ENCODE measurements at places on chromosomes 2 and 18. TPM values are rescaled to one million over a fixed set of nuclear protein-coding genes. Genes with fewer than 3 reads are reported as not detected.

DNA sequence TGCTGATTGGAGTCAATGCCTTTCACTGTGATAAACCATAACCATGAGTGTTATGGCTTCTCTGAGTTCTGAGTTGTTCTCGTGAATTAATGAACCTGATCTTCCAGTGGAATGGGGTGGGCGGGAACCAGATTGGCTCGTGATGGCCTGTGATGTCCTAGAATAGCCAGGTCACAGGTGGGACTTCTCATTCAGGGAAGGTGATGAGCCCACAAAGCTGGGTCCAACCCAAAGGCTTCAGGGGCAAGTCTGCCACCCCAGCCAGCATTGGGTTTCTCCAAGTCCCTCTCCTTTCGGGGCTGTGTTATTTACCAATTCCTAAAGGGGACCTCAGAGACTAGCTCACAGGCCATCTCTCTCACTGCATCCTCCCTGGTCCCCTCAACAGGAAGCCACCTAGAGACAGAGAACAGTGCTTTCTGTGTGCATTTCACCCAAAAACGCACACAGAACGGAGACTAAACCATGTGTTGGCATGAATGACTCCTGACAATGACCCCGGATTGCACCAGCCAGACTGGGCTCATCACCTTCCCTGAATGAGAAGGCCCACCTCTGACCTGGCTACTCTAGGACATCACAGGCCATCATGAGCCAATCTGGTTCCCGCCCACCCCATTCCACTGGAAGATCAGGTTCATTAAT, 85.5 kb downstream of the MALT1 start:
- no peak for DNase-seq

GRCh38 chr2:147623328-147623727, 221.5 kb upstream of the ACVR2A start:
- no peak for DNase-seq

DNA sequence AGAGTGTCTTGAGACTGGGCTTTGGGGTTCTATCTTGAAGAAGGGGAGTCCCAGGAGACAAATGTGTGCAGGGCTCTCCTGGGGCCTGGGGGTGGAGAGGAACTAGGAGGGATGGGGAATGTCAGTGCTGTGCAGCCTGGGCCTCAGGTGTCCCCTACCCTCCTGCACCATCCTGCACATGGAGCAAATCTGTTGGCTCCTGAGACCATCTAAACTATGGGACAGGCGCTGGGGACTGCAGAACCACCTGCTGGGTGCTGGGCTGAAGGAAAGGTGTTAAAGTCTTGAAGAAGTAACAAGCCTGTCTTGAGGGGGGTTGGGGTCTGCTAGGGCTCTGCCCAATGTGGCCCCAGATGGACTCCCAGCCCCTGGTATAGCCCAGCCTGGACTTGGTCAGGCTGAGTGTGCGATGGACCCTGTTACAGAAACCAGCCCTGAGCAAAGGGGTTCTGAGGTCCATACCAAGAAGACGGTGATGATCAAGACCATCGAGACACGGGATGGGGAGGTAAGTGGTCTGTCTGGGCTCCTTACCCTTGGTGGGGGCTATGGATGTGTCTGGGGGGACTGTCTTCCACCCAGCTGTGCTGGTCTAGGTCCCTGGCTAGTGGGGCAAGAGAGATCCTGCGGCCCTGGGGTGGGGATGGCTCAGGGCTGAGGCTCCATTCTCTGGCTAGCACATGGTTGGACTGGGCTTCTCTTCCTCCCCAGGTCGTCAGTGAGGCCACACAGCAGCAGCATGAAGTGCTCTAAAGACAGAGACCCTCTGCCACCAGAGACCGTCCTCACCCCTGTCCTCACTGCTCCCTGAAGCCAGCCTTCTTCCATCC, 7.3 kb downstream of the DES start:
- no peak for DNase-seq

DNA sequence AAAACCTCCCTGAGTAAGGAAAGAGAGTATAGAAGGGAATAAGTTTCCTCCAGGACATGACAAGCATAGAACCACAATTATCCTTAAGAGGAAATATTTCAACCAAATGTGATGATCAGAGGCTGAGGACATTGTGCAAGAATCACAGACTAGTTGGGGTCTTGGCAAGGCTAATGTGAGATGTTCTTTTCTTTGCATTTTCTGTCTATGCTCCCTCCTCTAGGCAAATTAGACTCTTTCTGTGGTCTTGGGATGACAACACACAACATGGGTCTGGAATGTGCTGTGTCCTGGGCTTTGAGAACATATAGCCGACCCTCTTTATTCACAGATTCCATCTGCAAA, 32.0 kb upstream of the IL1RL1 start:
- no peak for DNase-seq

DNA sequence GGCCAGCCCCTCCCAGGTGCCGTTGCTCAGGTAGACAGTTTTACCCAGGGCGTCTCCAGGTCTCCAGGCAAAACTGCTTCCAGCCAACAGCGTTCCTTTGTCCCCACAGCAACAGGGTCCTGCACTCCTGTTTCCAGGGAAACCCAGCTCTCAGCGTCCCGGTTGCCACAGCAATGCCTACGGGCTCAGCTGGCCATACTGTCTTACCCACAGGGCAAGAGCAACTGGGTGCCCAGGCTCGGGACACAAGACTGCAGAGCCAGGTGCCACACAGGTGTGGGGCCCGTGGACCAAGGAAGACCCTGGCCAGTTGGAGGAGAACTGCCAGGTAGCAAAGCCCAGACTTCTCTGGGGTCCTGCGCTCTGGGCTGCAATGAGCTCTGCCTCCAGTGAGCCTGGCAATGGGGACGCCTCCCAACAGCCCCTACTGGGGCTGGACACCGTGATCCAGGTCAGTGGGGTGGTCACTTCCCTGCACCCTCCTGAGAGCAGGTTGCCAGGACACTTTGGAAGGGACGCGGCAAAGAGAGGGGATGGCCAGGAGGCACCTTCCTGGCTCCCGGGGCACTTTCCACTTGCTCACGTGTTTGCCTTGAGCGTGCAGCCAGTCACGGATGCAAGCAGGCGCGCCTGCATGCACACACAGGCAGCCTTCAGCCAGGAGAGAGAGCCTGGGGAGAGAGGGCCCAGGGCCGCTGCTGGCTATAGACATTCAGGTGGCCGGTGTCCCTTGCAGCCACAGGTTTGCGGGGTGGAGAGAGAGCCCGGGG, at the start of gene CROCC2:
CROCC2 (plus strand) TSS at position 196 of the 770 bp plus-strand sequence; CDS start at position 374, 178 bp downstream.
- DNase-seq = no peak

- DNase-seq = no peak
These were observed 5.0 kb downstream of the PTPRN start for GRCh38 chr2:219304223-219304622.

DNA sequence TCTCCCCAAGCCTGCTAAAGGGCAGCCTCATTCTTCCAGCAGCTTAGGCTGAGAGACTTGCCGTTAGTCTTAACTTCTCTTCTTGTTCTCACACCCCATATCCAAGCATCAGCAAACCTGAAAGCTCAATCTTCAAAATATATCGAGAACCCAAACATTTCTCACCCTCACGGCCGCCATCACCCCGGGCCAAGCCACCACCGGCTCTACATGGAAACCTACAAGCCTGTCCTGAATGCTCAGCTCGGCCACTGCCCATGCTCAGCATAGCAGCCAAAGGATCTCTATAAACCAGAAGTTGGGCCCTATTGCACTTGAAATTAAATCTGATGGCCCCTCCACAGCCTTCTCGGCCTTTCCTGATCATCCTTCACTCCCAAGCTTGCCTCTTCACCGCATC, 2.1 kb downstream of the HS1BP3 start:
- no peak for DNase-seq

GRCh38 chr2:10079870-10080535, at the start of gene CYS1:
TSS of gene CYS1 (minus strand) at chr2:10080411. CDS start at chr2:10080223, 188 bp downstream.
- no peak for DNase-seq

The RAX gene
- not detected for polyA plus RNA-seq

The COLEC12 gene
- polyA plus RNA-seq = 119 TPM

The STRADB gene
- polyA plus RNA-seq = 62.4 TPM

The ANKRD62 gene
- polyA plus RNA-seq = not detected

The HJURP gene
- 28.9 TPM for polyA plus RNA-seq

The AOX1 gene
- polyA plus RNA-seq = 13.4 TPM
